Left renal pelvis (tissue), 4 donors: ENCODE measurements at places on chromosomes 11 and 22. TPM values are rescaled to one million over a fixed set of nuclear protein-coding genes. Genes with fewer than 3 reads are reported as not detected.

DNA sequence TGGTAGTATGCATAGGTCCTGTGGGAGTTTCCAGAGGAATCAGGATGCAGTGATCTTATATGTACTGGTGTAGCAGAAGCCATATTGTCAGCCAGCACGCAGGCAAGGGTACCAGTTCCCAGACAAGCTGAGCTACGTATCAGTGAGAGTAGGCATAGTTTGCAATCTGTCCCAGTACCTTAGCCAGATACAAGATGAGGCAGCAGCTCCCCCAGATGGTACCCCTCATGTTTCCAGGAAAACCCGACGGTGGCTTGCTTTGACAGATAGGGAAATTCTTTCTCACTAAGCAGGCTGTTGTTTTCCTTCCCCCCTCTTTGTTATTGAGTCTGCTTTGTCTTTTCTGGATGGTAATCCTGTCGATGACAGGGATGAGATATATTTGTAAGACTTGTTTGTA, 109.7 kb upstream of the RRM1 start:
- DNase-seq, result no peak

GRCh38 chr22:28381429-28382167, 298.0 kb downstream of the TTC28 start:
- no peak for DNase-seq

- DNase-seq, result no peak
Measured at GRCh38 chr22:47144791-47145425, 382.5 kb downstream of the TBC1D22A start.

- no peak for DNase-seq
Measured at GRCh38 chr11:78147807-78148206, 8.4 kb upstream of the ALG8 start.

GRCh38 chr22:43853328-43853931, 8.9 kb downstream of the SULT4A1 start:
- DNase-seq, result no peak

DNA sequence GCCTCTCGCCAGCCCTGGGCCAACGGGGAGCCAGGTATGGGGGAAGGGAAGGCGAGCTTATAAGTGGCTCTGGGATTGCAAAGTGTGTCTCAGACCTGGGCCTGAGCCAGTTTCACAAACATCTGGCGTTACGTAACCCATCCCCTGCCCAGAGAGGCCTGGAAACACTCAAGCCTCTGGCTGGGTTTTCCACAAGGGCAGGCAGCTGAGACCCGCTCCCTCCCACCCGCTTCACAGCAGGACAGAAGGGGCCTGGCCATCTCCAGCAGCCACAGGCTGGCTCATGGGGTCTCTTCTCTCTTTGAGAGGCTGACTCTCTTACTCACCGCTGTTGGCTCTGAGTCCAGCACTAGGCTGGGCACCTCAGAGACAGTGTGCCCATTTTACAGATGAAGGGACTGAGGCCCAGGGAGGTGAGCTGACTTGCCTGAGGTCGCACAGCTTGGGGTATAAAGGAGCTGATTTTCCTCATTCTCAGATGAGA, 44.5 kb downstream of the TRIOBP start:
- peak; percentile 78 for DNase-seq

Gene PTPN5
- 0.63 TPM for polyA plus RNA-seq

Gene APOBEC3G
- 7.2 TPM for polyA plus RNA-seq

Gene PARVB
- polyA plus RNA-seq, result 14.6 TPM

Gene OR8D1
- polyA plus RNA-seq, result not detected

Gene DDI1
- not detected for polyA plus RNA-seq

Gene PANX2
- polyA plus RNA-seq, result 0.12 TPM

Gene SMTNL1
- polyA plus RNA-seq, result 0.21 TPM

GRCh38 chr11:10588904-10589303, 20.4 kb upstream of the LYVE1 start:
- DNase-seq, result no peak

DNA sequence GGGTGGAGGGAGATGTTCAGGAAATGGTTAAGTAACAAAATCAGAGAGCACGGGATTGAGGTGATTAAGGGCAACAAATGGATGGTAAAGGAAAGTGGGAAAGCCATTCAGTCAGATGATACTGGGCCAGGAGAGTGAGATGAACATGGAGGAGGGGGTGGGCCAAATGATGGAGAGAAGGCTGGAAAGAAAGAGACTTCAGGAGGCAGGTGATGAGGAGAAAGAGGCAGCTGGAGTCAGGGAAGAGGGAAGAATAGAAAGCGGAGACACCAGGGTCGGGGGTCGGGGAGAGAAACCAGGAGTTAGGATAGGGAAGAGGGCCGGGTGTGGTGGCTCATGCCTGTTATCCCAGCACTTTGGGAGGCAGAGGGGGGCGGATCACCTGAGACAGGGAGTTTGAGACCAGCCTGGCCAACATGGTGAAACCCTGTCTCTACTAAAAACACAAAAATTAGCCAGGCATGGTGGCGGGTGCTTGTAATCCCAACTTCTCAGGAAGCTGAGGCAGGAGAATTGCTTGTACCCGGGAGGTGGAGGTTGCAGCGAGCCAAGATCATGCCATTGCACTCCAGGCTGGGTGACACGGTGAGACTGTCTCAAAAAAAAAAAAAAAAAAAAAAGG, 4.7 kb upstream of the KDM2A start:
- DNase-seq, result no peak

GRCh38 chr11:116693593-116694348, 79.0 kb downstream of the BUD13 start:
- no peak for DNase-seq

- no peak for DNase-seq
Measured at GRCh38 chr22:49616356-49617231, 211.1 kb downstream of the BRD1 start.

Gene RIBC2
- 7.5 TPM for polyA plus RNA-seq

DNA sequence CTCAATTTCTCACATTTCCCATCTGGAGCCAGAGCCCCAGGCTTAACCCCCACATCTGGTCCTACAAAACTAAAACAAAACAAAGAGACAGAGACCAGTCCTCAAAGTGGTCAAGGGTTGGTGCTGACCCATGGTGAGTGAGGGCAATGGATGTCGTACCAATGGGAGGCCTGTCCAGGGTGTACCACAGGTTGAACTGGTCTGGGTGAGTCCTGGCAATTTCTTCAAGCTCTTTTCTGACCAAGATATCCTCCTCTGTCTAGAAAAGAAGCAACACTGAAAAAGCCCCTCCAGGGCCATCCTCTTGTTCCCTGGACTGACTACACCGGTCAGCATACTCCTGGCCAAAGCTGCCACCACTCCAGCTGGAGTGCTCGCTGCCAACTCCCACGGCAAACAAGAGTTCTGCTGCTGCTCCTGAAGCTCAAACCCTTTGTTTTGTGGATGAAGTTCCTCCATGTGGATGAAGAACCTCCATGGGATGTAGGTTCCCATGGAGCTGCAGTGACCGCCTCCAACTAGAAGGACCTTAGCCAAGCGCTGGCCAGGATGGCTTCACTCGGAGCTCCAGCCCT, 6.9 kb downstream of the CYB5R2 start:
- no peak for DNase-seq

- DNase-seq, result no peak
Measured at GRCh38 chr22:44449061-44449682, 48.9 kb downstream of the RTL6 start.

DNA sequence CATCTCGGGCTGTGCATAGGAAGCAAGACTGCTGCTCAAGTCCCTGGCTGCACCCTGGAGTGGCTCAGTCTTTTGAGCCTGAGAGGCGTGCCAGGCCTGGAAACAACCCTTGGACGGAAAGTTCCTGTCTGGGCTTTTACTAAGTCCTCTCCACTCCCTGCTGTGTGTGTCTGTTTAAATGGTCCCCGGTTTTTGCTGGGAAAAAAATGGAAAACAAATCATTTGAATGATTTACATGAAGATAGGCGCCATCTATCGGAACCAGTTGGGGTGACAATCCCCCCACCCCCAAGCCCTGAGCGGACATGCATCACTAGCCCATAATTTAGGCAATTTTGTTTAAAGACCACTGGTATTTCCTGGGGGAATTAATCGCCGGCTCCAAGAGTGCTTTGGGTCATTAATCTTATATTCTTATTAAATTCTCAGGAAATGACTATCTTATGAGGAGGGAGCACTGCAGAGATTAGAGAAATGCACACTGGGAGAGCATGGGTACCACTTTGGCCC, 2.7 kb upstream of the GAB2 start:
- DNase-seq, result peak; percentile 62

DNA sequence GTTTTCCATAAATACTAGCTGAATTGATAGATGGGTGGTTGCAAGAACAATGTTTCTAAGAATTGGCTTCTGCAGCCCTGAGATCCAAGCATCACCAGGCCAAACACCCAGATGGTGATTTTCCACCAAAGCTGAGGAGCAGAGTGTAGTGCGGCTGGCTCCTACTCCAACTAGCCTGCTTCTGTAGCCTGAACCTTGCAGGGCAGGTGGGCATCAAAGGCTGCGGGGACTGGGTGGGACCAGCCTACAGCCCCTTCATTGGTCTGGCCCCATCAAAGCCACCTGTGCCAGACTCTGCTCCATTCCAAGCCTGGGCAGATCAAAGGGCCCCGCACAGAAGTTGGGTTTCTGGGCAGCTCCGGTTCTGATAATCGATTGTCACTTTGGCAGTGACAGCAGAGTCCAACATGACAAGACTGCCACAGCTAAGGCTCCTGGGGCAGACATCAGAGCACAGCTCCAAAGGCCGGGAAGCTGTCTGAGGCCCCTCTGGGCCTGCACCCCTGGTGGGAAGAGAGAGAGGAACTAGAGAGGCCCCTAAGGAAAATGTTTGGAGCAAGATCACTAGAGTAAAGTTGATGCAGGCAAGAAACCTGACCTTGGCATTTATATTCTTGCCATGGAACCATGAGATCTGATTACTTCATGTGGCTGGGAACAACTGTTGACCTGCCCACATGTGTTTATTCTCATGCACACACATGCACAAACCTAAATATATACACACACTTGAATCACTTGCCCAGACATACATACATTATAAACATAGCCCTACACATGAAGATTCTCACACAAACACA, 582.9 kb downstream of the INSC start:
- DNase-seq, result no peak

- DNase-seq, result no peak
Measured at GRCh38 chr11:122523846-122524805, 131.4 kb upstream of the UBASH3B start.

Gene C22orf31
- polyA plus RNA-seq, result 1.7 TPM

DNA sequence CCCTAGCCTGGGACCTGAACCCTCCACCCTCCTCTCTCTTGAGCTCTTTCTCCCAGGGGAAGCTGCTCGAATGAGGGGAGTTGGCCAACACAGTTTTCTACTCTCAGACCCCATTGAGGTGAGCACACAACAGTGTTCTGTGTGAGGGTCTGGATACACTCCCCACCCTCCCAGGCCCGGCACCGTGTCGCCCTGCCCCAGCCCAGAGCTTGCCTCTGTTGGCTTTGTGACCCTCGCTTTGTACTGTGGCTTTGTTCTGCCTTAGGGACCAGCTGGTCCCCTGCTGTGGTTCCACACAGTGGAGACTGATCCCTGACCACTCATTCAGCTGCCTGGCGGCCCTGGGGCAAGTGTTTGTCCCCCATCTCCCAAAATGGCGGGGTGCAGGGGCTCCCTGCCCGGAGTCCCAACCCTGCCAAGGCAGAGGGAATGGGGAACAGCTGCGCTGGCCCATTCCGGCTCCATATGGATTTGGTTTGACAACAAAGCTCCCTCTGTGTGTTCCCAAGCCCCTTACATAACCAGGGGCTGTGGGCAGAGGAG, 8.3 kb downstream of the ST3GAL4 start:
- no peak for DNase-seq

GRCh38 chr11:12102588-12103410, 7.6 kb upstream of the MICAL2 start:
- no peak for DNase-seq

Gene TRIM77
- polyA plus RNA-seq, result not detected

Gene DDX25
- polyA plus RNA-seq, result 5.5 TPM

DNA sequence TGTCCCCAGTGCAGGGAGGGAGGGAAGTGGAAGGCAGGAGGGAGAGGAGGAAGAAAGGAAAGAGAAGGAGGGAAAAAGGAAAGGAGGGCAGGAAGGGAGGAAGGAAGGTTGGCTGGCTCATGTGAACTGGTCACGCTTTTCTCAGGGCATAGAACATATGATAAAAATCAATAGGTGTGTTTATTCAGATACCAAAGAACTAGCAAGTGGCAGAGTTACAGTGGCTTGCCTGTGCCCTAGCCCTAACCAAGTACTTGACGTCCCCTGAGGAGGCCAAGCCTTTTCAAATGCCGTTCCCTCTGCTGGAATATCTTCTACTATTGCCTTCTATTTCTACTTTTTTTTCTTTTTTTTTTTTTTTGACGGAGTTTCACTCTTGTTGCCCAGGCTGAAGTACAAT, 33.5 kb downstream of the CHRDL2 start:
- no peak for DNase-seq

DNA sequence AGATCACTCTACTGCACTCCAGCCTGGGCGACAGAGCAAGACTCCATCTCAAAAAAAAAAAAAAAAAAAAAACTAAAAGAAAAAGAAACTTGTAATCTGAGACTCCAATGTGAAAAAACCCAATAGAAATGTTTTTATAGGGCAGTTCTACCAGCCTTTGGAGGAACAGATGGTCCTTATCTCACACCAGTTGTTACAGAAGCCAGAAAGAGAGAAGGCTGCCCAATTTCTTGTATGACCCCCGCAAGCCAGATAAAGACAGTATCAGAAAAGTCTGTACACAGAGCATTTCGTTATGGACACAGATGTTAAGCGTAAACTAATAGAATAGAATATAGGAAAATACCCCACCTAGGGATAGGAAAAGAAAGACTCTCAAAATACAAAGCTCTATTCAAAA, 11.3 kb upstream of the TSGA10IP start:
- no peak for DNase-seq

Gene PDE3B
- polyA plus RNA-seq, result 6.3 TPM
